Activated effector memory CD4-positive, alpha-beta T cell treated with Interleukin-2 at 50 U/mL for 16 hours (primary cell): ENCODE measurements at places on chromosomes 6 and 20.
A peak's percentile ranks its signal among the peaks of the same experiment; 100 is the strongest.

- no peak for DNase-seq
Measured at GRCh38 chr6:40352527-40353170, 234.5 kb downstream of the LRFN2 start.

DNA sequence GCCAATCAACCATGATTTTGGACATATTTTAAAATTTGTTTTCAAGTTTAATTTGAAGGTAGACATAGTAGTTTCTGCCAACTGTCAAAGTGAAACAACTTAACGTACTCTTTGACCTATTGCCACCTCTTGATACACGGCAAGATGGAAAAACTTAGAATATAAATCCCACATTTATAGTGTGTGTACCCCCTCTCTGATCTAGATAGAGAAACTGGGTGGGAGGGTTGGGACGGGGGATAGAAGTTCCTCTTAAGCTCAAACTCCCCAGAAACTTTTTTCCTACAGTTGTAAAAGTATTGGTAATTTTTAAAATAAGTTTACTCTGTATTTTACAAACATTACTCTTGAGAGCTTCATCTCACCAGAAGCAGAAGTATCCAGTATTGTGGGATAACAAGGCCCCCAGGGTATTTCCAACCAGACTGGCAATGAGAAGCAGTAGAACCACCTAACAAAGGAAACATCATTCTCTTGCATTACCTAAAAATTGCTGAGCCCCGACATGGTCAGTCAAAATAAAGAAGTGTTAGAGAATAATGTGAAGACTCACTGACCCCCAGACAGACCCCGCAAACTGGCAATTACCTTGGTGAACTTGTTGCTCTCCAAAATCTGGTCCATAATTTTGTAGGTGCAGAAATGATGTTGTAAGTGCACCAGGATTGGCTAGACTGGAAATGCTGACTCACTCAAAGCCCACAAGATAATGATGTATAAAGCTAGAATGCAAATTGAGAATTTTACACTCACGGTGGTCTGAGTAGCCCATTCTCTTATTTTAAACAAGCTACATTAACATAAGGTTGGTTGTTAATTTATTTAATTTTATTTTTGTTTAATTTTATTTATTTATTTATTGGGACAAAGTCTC is 74.7 kb upstream of the TNFAIP3 start:
- DNase-seq: no peak

GRCh38 chr6:41502917-41503671 is 43.1 kb upstream of the FOXP4 start:
- no peak for DNase-seq

GRCh38 chr6:116443105-116443504 is 18.1 kb upstream of the CALHM6 start:
- no peak for DNase-seq

- DNase-seq: no peak
Measured at GRCh38 chr6:33729059-33729458, 17.6 kb upstream of the UQCC2 start.

- no peak for DNase-seq
Measured at GRCh38 chr6:98335594-98335993, 498.8 kb upstream of the POU3F2 start.

GRCh38 chr6:129508477-129509145 is 201.4 kb downstream of the ARHGAP18 start:
- no peak for DNase-seq

DNA sequence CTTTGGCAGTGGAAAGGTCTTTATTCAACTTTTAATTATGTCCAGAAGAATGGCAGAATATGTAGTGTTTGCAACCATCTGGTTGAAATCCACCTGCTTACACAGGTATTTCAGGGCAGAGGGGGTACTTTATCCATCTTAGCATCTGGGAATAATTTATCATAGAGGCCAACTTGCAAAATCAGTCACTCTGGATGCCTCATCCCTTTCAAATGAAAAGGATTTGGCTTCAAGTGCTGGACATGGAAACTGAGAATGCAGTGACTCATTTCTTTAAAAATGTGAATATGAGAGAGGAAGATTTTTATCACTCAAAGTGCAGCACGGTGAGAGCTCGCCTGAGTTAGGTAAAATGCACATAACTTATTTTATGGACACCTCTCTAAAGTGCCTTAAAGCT is 758.3 kb downstream of the KIF16B start:
- DNase-seq: no peak

GRCh38 chr6:33988121-33989015 is 157.5 kb downstream of the GRM4 start:
- DNase-seq: no peak

GRCh38 chr20:11230999-11231398 is 557.2 kb upstream of the JAG1 start:
- no peak for DNase-seq

- DNase-seq: no peak
Measured at GRCh38 chr6:109393157-109393885, 11.1 kb upstream of the CD164 start.

DNA sequence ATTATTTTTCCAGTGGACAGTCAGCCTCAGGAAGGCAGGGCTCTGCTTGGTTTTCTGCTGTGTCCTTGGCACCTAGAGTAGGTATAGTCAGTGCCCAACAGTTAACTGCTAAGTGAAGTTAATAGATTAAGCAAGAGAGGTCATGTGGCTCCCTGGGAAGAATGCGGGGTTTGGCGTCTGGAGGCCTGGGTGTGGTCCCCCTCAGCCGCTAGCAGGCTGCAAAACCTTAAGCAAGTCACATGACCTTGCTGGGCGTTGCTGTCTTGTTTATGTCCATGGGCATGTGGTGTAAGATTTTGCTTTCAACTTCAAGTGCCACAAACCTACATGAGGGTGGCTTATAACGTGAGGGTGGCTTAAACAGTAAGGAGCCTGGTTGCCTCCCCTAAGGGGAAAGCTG is 75.5 kb upstream of the SCP2D1 start:
- DNase-seq: no peak

- DNase-seq: no peak
Measured at GRCh38 chr20:10481676-10482075, 46.6 kb downstream of the SLX4IP start.

DNA sequence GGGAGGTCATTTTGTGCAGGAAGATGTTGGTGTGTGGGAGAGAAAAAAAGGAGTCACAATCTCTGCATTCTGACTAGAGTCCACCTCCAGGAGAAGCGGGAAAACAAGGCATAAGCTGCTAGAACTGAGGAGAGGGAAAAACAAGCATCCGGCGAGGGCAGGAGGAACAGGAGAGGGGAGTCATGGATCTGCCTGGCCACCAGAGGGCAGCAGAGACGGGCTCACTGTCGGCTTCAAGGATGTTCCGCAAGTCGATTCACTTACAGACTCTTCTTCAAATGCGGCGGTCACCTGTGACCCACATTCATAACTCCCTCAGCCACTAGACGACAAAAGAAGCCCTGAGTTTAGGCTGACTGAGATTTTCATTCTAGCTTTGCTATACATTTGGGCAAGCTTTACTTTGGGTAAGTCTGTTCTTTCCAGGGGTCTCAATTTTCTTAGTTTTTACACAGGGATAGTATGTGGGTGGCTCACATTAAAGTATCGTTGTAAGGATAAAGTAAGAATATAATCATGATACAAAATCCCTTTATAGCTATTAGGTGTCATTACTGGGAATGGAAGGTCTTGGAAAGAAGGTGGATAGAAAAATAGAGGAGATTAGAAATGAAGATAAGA is 6.6 kb upstream of the BTNL2 start:
- DNase-seq: peak; percentile 70

GRCh38 chr6:33169291-33170175 is 22.7 kb downstream of the COL11A2 start:
- DNase-seq: no peak

DNA sequence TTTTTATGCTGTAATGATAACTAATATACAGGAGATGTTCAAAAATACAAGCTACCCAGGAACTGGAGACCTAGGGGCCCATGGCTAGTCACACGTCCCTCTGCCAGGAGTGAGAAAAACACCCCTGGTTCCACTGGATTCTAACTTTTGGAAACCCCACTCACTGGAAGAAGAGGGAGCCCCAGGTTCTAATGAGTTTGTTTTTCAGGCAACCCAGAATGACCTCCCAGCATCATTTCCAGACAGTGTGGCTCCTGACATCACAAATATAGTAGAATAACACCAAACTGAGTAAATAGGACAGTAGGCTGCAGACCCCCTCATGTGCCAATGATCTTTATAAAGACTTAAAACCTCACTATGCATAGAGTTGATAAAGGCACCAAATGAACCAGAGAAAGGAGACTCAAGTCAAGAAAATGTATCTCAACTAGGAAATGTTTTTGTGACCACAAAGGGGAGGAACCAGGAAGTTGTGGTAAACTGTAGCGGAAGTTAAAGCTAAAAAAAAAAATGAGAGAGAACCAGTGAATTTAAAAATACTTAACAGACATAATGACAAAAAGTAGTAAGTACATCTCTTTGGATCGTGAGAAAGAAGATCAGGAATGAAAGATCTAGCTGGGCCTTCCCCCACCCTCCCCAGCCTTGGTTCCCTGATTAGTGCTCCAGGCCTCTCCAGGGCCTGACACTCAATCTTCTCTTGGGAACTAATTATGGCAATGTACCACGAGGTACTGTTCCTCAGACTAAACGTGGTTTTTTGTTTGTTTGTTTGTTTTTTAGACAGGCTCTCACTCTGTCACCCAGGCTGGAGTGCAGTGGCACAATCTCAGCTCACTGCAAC is 19.8 kb downstream of the HLA-E start:
- DNase-seq: no peak

DNA sequence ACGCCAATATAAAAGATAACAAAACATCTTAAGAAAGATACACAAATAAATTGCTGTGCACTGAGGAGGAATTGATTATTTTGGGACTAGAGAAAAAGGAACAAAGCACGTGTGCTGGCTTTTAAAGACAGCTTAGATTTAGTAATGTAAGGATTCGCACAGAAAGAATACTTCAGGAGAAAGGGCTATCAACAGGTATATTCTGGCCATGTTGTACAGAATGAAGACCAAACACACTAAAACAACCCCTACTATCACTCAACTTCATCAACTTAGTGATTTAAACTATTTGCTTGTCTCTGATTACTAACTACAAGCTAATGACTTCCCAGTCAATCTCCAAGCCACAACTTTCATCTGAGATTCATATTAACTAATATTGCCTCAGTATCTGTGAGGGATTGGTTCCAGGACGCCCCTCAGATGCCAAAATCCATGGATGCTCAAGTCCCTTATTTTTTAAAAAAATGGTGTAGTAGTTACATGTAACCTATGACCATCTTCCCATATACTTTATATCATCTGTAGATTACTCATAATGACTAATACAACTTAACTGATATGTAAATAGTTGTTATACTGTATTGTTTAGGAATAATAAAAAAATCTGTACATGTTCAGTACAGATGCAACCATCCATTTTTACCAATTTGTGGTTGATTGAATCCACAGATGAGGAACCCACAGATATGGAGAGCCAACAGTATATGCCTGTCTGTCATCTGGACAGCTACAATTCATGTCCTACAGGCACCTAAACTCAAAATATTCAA is 4.5 kb downstream of the DEK start:
- no peak for DNase-seq

GRCh38 chr6:139338795-139339194 is 35.7 kb downstream of the CITED2 start:
- DNase-seq: no peak

- DNase-seq: no peak
Measured at GRCh38 chr20:55186228-55186627, 710.8 kb downstream of the DOK5 start.

- DNase-seq: no peak
Measured at GRCh38 chr20:11891776-11892545, 25.7 kb upstream of the BTBD3 start.

DNA sequence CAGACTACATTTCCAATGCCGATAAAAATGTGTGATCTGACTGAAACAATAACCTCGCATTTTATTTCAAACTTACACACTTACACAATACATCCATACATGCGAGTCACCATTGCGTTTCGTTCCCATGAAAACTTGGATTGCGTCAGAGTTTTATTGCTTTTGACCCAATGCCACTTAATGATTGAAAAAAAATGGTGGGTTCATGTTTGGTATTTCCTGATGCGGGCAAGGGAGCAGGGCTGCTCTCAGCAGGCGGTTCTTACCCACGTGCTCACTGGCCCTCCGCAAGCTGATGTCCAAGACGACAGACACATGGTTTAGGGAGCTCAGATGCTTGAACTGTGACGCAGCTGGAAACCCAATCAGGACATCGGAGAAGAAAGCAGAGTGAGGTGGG is 281.0 kb upstream of the SULF2 start:
- DNase-seq: no peak

DNA sequence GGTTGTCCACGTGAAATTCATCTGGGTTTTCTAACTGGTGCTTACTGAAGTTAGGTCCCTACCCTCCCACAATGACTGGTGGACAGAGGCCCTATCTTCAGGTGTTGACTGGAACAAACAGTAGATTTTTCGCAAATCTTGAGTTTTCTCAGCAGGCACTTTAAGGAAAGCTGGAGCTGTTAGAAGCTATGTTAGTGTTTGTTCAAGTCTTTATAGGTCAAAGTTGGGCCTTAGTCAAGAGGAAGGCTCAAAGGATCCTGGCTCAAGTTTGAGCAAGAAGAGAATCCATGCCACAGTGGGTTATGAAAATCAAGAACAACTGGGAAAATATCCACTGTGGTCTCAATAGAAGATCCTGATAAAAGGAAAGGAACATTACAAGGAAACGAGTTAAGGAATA is 48.5 kb upstream of the ELOVL5 start:
- DNase-seq: no peak

DNA sequence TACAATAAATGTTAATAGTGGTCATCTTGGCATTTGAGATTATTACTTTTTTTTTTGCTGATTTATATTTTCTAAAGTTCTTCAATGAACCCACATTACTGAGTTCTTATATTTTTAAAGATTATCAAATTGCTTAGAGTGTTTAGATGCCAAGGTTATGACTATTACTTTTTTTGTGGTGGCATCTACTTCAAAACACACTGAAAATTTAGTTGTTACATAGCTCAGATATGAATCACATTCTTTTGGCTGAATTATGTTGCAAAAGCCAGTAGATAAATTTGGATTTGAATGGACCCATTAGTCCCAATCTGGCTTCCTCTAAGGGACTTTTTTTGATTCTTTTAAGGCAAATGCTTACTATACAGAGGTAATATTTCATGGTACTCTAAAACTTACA is 8.9 kb downstream of the UTRN start:
- DNase-seq: no peak

- no peak for DNase-seq
Measured at GRCh38 chr20:59148701-59149493, 14.7 kb upstream of the ZNF831 start.

DNA sequence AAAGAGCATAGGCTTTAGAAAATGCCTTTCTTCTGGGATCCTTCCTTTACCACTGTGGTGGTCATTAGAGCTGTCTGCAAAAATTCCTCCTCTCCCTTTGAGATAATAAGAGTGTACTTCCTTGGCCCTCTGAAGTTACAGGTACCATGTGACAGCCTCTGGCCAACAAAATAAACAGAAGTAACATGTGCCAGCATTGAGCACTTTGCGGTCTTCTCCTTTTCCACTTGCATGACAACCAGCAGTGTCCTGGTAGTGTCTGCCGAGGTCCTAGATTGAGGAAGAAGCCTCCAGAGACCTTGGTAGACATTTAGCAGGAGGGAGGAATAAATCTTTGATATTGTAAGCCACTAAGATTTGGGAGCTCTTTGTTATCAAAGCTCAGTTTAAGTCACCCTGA is 87.5 kb upstream of the ARID1B start:
- DNase-seq: no peak
